Skeletal muscle tissue (tissue), 5 donors: ENCODE measurements at places on chromosomes 1 and 21. TPM values are rescaled to one million over a fixed set of nuclear protein-coding genes. Genes with fewer than 3 reads are reported as not detected.

CD5L gene
- total RNA-seq = not detected

PAQR6 gene
- 1.0 TPM for total RNA-seq

OR2T29 gene
- not detected for total RNA-seq

GSTM4 gene
- total RNA-seq = 10.4 TPM

RGS7 gene
- not detected for total RNA-seq

ELAPOR1 gene
- under 0.01 TPM for total RNA-seq

PDC gene
- not detected for total RNA-seq

GBP5 gene
- total RNA-seq = 0.52 TPM
